ENCODE measurements at places on chromosomes 6 and 20. TPM values are rescaled to one million over a fixed set of nuclear protein-coding genes. Genes with fewer than 3 reads are reported as not detected.

DNA sequence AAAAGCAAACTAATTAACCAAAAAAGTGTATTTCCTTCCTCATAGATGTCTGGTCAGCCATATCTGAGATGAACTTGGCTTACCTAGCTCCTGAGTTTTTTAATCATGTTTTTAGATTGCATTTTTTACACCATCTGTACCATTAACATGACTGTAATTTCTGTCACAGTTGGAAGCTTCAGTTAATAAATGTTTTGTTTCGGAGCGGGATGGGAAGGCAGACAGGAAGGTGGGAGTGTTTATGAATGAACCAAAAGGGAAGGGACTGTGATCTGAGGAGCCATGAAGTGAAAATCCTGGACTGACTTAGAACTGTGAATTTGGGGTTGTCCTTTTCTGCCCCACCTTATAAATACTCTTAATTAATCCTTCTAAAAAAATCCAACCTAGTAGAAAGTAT, 445.6 kb upstream of the SOX4 start:
- no peaks in the 10 kb centered on the region for H3K4me1 ChIP-seq
- H3K36me3 ChIP-seq = no peaks in the 10 kb centered on the region
- no peaks in the 10 kb centered on the region for H3K27me3 ChIP-seq
- no peak for DNase-seq
- H3K27ac ChIP-seq = no peak overlapping the region

- no peaks in the 10 kb centered on the region for H3K27me3 ChIP-seq
- H3K4me1 ChIP-seq = no peaks in the 10 kb centered on the region
- H3K36me3 ChIP-seq = peaks cover 2% of the 10 kb centered on the region
- no peak overlapping the region for H3K27ac ChIP-seq
- DNase-seq = no peak
Observed at GRCh38 chr20:2892376-2892775, 19.1 kb downstream of the PTPRA start.

The EPPIN gene
- not detected for total RNA-seq

DNA sequence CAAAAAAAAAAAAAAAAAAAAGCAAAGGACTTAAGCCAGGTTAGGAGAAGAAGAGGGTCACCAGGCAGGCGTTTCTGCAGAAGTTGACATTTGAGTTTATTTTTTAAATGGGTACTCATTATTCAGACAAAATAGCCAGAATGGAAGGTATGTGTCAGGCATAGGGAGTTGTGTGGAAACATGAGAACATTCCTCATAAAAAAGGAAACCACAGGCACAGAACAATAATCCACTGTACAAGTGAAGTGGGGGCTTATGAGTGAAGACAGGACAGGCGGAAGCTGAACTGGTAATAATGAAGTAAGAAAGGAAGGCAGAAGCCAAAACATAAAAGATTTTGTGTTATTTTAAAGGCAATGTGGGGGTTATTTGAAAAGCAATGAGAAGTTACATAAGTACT, 104.6 kb downstream of the EPB41L2 start:
- H3K27ac ChIP-seq = no peak overlapping the region
- H3K4me1 ChIP-seq = peaks cover 7% of the 10 kb centered on the region
- H3K4me3 ChIP-seq = no peak overlapping the region
- H3K27me3 ChIP-seq = no peaks in the 10 kb centered on the region
- peaks cover 12% of the 10 kb centered on the region for H3K36me3 ChIP-seq

DNA sequence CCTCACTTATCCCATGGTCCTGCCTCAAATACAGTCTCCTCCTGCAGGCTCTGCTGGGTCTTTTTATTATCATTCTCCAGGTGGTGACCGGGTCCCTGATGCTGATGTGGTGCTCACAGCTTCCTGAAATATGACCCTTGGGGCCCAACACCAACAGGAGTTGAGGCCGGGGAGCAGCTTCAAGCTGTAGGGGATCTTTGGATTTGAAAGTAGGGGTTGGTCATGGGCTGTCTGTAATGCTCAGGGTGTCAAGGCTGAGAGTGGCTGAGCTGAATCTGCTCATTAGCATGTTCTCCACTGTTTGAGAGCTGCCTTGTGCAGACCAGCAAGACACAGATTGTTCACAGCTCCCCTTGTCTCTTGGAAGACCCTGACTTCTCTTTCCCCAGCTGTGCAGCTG, 35.5 kb downstream of the HLA-F start:
- DNase-seq = no peak
- H3K27me3 ChIP-seq = peaks cover 25% of the 10 kb centered on the region
- no peak overlapping the region for H3K4me3 ChIP-seq

DNA sequence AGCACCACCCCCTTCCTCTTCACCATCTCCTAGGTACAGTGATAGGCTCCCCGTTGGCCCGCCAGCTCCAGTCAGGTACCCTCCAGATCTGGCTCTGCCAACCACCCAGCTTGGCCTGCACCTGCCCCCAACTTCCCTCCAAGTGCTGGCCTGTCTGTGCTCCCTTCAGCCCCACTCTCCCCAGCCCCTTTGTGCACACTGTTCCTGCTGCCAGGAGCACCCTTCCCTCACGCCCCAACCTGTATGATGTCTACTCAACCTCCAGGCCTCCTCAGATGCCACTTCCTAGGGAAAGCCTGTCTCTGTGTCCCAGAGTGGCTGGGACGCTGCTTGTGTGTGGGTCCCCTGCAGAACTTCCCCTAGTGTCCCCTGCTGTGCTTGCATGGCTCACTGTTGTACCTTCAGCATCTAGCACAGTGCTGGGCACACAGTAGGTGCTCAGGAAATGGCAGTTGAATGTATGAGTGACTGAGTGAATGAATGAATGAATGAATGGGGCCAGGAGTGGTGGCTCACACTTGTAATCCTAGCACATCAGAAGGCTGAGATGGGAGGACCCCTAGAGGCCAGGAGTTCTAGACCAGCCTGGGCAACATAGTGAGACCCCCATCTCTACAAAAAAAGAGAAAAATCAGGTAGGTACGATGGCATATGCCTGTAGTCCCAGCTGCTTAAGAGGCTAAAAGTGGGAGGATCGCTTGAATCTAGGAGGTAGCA, 3.0 kb downstream of the ZBP1 start:
- no peaks in the 10 kb centered on the region for H3K4me1 ChIP-seq
- no peak overlapping the region for H3K4me3 ChIP-seq
- DNase-seq = no peak
- no peak overlapping the region for H3K27ac ChIP-seq
- peaks cover 12% of the 10 kb centered on the region for H3K27me3 ChIP-seq

The C20orf96 gene
- total RNA-seq = 1.1 TPM

Data from IMR-90 (cell line).